BE2C (cell line): ENCODE measurements at places on chromosomes 1 and 21.

- DNase-seq: no peak
These were observed 20.1 kb upstream of the LRRC8D start for GRCh38 chr1:89800718-89801117.

DNA sequence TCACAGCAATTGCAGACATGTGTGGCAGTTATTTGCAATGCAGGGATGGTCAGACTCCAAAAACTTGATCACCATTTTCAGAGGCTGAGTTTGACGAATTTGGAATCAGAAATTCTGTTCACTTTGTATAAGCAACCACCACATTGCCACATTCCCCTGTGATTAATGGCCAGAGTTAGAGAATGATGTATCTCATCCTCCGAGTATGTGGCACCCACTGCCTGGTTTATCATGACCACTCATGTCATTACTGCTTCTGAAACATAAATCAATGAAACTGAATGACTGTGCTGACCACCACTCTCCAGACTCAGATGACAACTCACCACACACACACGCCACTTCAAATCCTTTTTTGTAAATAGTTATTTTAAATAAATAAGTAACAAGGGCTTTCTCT lies 66.6 kb upstream of the CACHD1 start:
- DNase-seq: no peak

- DNase-seq: no peak
These were observed 217.5 kb downstream of the CAMTA1 start for GRCh38 chr1:7002728-7003127.

- no peak for DNase-seq
These were observed 137.8 kb upstream of the COA6 start for GRCh38 chr1:234235434-234235881.

GRCh38 chr1:100313382-100313781 lies 38.9 kb upstream of the CDC14A start:
- no peak for DNase-seq

GRCh38 chr1:184563308-184563707 lies 176.5 kb downstream of the C1orf21 start:
- DNase-seq: no peak

GRCh38 chr1:86515597-86515996 lies 31.3 kb upstream of the CLCA4 start:
- no peak for DNase-seq

DNA sequence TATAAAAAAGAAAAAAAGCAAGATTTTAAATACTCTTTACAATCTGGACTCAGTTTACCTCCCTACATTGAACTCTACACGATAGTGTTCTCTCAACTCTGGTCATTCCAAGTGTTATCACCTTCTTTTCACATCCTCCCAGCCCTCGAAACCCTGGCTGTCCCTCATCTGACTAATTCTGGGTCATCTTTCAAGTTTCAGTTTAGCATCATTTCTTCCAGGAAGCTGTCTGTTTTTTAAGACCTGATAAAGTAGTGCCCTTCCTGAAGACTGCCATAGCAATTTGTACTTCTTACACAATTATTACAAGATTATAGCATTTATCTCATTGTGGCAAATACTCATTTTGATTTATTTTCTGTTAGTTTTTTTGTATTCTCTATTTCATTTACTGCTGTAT lies 1.2 kb downstream of the ALG14 start:
- DNase-seq: no peak

DNA sequence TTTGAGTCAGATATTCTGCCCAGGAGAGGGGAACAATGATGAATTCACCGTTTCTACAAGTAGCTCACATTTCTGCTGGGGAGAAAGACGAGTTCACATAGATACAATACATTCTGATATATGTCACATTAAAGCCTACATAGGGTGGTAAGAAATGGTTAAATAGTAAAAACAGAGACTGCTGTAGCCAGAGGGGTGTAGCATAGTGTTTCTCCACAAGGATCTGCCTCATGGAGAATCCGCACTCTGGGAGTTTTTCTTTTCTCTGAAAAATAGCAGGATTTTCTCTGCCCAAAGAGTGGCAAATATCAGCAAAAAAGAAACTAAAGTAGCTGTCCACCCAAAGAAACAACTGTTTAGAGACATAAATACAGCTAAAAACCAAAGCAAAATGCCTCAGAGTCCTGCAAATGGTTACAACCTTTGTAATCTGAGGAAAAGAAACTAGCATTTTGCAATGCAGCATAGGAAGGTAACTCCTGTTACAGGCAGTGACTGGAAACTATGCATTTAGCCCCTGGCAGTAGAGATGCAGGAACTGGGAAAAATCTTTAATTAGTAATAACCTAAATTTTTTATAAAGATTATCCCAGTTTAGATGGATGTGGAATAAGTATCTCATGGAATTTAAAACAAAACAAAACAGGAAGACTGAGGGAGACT lies 1126.7 kb upstream of the ADGRL2 start:
- no peak for DNase-seq

GRCh38 chr1:15153842-15154479 lies 414 bp downstream of the TMEM51 start:
- DNase-seq: peak; percentile 67

DNA sequence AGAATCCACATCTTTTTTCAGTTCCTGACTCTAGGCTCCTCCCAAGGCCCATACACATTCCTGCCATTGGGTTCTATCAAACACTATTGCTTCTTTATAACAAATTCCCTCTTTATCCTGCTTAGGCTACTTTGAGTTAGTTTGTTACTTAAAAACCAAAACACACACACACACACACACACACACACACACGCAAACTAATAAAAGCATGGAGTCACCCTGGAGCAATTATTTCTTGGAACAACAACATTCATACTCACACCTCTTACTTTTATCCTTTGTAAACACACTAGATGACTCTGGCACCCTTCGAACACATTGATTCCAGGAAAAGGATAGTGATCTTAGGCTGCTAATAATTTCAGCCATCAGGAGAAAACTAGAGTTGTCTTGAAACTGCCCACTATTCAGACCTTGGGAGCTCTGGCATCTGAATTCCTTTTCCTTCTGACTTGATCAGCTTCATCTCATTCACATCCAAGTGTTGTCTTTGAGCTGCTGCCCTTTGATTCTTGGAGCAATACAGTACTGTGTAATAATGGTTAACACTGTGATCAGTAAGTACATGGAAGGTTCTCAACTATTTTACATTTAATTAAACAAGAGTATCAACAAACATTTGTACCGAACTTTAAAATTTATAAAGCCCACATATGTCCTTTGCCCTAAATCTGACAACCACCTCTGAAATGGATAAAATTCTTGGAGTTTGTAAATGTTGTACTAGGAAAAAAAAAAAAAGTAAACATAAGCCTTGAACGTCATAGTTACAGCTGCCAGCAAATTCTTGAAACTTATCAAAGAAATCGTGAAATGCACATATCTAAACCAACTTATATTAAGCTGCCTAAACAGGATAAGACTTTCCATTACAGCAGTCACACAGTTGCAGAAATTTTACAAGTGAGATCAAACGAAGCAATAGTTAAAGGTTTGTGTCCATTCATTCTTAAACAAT lies 2.8 kb upstream of the SEC22B start:
- no peak for DNase-seq

DNA sequence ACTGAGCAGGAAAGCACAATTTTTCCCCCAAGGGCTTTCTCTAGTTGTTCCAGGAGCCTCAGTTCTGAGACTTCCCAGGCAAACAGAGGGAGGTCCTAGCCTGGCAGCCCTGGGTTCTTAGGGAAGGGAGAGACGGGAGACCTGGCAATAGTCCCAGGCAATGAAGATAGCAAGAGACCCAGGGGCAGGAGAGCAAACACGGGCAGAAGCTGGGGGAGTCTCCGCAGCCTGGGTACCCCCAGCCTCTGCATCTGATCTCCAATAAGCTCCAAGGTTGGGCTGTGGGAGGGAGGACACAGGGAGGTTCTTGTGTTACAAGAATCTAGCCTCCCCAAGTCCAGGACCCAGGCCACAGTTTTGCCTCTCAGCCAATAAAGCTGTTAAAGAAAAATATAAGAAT lies 2.4 kb downstream of the BLACAT1 start:
- DNase-seq: no peak

DNA sequence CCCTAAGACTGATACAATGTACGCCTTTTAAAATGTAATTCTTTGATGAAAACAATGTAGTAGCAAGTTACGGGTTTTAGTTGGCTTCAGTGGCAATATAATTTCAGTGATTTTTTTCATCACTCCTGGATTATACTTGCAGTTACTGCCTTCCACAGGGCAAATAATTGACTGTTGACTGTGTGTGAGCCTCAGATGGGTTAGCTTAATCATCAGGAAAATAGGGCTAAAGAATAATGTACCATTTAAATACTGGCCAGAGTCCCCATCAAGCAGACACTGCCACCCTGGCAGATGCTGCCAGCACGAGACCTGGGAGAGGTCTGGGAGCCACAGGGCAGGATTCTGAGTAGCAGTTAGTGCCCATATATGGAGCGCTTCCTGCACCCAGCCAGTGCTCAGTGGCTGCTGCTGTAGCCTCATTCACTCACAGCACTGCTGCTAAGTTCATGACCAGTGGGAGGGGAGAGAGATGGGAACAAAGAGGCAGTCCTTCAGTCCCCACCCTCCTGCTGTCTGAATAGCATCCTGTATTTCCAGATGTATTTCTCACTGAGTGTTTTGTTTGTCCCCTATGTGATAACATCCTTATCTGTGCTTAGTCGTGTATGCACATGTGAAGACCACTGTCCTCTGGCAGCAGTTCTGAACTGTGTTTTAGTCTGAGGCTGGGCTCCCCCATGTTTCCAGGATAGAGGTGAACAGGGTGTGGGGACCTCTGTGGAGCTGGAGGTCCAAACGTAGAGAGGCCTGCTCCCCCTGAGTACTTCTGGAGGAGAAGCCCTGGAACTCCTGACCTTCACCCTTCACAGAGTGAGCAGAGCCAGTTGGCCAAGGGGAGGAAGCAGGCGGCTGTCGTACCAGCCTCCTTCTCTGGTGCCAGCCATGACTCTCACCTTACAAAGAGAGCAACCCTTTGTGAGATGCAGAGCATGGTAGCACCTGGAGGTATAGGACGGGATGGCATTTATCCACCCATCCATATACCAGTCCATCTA lies 80.4 kb downstream of the ADARB1 start:
- DNase-seq: peak; percentile 91

DNA sequence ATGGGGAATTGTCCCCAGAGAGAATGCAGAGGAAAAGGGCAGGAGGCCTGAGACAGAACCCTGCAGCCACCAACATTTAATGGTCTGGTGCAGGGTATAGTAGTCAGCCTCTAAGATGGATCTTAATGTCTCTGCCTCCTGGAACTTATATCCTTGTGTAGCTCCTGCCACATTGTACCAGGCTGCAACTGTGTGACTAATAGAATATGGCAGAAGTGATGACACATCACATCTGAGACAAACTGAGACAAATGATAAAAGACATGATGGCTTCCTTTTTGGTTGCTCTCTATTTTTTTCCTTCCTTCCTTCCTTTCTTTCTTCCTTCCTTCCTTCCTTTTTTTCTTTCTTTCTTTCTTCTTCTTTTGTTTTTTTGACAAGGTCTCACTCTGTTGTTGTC lies 37.1 kb upstream of the CYP4B1 start:
- no peak for DNase-seq

DNA sequence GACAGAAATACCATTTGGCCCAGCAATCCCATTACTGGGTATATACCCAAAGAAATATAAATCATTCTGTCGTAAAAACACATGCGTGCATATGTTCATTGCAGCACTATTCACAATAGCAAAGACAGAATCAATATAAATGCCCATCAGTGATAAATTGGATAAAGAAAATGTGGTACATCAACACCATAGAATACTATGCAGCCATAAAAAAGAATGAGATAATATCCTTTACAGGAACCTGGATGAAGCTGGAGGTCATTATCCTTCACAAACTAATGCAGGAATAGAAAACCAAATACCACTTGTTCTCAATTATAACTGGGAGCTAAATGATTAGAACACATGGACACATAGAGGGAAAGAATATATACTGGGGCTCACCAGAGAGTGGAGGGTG lies 109.6 kb upstream of the SLC35F3 start:
- DNase-seq: no peak

DNA sequence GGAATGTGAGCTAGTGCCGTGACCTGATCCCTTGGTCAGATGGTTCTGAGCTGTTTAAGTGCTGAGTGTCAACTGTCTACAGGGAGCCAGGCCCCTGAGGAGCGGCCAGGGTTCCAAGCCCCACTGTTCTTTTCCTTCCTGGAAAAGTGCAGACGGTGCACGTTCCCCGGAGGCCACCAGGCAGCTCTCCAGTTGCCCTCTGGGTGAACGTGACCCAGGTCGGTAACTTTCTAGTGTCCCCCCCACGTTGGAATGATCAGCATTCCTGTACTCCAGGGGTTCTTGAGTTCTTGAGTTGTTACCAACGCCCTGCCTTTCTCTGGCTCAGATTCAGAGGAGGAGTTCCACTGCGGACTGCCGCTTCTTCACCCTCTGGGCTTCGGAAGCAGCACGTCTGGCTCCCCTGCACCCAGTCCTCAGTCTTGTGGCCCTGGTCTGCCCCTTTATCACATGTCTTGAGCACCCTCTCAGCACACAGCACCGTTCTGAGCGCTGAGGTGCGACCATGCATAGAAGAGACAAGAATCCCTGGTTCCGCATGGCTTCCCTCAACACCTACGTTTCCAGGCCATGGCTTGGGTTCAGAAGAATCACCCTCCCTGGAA lies 131.5 kb downstream of the DHRS3 start:
- no peak for DNase-seq

DNA sequence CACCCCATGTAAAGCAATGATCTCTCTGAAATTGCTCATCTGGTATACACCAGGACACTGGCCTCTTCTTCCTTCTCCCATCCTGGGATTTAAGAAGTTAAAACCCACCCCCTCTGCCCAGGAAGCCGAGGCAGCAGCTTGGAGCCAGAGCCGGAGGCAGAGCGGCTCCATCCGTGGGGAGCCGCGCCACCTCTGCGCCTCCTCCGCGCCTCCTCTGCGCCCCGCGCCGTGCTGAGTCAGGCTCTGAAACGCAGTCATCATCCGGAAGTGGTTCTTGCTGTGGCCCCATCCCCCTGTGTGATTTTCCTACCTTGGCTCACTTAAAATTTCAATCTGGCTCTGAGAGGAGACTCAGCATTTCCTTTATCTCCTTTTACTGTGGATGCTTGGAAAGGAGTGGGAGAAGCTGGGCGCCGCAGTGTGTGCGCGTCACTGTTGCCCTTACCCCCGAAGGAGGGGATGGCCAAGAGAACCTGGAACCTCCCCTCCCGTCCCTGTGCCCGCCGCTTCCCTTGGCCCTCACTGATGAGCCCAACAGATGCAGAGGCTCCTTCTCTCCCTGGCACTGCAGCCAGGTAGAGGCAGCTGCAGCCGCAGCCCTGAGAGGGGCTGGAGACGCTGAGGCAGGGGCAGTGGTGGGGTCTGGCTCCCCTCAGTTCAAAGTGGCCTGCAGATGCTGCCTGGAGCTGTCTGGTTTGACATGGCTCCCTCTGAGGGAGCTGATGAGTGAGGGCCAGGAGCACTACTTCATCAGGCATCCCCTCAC lies 15.3 kb upstream of the NPHP4 start:
- no peak for DNase-seq

- no peak for DNase-seq
These were observed 12.9 kb downstream of the RGS18 start for GRCh38 chr1:192171123-192171522.

- no peak for DNase-seq
These were observed 6.9 kb downstream of the COL11A1 start for GRCh38 chr1:103101399-103101798.

GRCh38 chr1:55211863-55212262 lies 3.3 kb downstream of the USP24 start:
- DNase-seq: no peak

GRCh38 chr1:22051607-22052114 lies 848 bp upstream of the CDC42 start:
- DNase-seq: no peak

GRCh38 chr1:52632732-52633290 lies at the start of gene SHISAL2A:
SHISAL2A (plus strand) TSS chr1:52633168; CDS start chr1:52633494, 326 bp downstream.
- DNase-seq: peak; percentile 11

GRCh38 chr1:158830904-158831507 lies at the start of gene MNDA:
MNDA (plus strand) TSS chr1:158831351; CDS start chr1:158842154, 10,803 bp downstream.
- DNase-seq: no peak

- no peak for DNase-seq
These were observed 108.0 kb downstream of the PBX1 start for GRCh38 chr1:164667001-164667400.
